Daoy (cell line): ENCODE measurements at places on chromosomes 6 and 20. TPM values are rescaled to one million over a fixed set of nuclear protein-coding genes. Genes with fewer than 3 reads are reported as not detected.

- no peak for DNase-seq
Observed at GRCh38 chr6:100719883-100720682, 161.0 kb downstream of the ASCC3 start.

- DNase-seq = no peak
Observed at GRCh38 chr6:110693296-110693695, 122.0 kb downstream of the CDK19 start.

GRCh38 chr6:56532766-56533551 lies 109.7 kb downstream of the DST start:
- DNase-seq = no peak

GRCh38 chr6:155272353-155273232 lies 8.8 kb downstream of the CLDN20 start:
- no peak for DNase-seq

GRCh38 chr6:117740605-117741004 lies 65.3 kb downstream of the NUS1 start:
- no peak for DNase-seq

GRCh38 chr6:106185615-106186014 lies 99.5 kb downstream of the PRDM1 start:
- no peak for DNase-seq

GRCh38 chr20:58308680-58309527 lies 611 bp upstream of the RAB22A start:
- peak; percentile 56 for DNase-seq

DNA sequence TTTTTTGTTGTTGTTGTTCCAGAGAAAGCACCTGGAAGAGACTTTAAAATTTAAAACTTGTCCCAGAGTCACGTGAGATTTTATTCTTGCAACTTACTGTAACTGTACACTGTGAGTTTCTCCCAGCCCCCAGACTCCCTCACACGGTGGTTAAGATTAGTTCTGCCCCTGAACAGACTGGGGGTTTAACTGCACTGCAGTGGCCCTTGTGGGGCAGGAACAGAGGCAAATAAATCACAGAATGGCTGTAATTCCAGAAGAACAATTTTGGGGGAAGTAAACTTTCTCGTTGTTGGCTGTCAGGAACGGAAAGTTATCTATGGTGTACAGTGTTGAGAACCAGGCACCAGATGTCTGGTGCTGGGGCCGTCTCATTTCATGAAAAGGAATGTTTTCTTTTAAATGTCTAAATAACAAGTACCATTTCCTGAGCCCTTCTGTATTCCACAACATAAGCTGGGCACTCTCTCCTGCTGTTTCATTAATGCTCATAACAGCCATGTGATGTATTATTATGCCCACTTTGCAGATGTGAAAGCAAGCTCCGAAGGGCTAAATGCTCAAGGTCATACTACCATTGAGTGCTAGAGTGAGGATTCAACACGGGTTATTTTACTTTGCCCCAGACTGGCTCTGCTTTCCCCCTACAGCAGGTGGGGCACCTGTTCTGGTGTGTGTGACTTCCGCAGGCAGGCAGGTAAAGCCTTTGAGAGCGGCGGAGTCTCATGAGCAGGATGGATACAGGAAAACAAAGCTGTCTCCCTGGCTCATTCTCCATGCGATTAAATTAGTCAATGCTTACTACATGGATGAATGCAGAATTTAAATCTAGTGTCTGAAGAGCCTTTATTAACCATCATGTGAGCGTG lies 30.5 kb downstream of the CNKSR3 start:
- DNase-seq = peak; percentile 41

- no peak for DNase-seq
Observed at GRCh38 chr6:160396292-160396691, 48.1 kb downstream of the SLC22A3 start.

- DNase-seq = no peak
Observed at GRCh38 chr6:3623451-3624249, 127.9 kb downstream of the PXDC1 start.

DNA sequence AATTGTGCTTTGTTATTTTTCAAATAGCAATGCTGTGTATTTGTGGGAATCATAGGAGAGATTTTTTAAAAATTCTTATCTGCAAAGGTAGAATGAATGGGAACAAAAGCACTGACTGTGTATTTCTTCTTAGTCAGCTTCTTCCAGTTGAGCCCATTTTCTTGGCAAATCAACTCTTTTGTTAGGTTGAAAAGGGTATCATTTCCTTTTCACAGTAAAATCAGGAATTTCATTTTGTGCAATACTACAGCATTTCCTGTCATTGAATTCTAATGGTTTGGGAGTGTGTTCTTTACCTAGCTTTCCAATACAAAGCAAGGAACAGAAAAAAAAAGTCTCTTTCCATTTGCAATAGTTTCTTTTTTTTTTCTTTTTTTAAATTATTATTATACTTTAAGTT lies 19.0 kb upstream of the EXOC2 start:
- no peak for DNase-seq

DNA sequence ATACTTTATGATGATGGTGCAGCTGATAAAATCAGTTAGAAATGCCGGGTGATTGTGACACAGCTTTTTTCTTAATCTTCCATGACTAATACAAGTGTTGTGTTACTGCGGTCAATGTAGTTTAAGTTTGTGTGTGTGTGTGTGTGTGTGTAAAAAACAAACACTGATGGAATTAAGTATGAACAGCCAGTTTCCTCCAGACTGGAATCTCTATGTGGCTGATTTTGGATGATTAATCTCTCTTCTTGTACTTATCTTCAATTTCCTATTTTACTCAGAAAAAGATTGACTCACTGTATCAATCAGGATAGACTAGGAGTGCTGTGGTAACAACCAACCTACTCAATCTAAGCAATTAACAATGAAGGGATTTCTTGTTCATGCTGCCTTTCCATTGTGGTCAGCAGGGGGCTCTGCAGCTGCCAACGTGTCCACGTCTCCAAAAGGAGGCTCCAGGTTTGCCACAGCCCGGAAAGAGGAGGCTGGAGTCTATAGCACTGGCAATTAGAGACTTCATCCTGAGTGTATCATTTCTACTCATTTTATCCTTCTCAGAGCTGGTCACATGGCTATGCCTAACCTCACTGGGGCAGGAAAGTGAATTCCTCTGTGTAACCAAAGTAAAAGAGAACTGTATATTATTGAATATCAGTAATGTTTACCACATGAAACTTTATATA lies 107.7 kb downstream of the CD109 start:
- DNase-seq = peak; percentile 80

- DNase-seq = no peak
Observed at GRCh38 chr6:153994004-153994403, 45.0 kb upstream of the OPRM1 start.

DNA sequence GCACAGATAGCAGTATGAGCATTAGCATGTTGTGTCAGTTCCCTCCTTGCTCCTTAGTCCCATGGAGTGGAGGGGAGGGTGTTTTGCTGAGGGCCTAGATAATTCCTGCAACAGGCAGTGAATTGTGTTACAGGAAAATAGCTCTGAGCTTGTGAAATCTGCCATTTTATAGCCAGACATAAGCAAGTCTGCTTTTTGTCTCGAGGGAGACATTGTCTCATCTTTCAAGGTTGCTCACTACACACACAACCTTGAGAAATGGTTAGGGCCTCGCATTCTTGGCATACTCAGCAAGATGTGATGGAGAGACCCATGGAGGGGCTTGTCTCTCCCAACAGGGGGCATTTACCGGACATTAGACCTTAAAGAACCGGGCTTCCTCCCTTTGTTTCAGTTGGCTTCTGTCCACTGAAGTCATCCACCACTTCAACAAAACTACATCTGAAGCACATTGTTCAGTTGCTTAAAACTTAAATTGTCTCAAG lies 108.0 kb upstream of the FOXO3 start:
- DNase-seq = peak; percentile 35

GRCh38 chr6:167095888-167096287 lies 27.0 kb upstream of the CCR6 start:
- DNase-seq = no peak

DNA sequence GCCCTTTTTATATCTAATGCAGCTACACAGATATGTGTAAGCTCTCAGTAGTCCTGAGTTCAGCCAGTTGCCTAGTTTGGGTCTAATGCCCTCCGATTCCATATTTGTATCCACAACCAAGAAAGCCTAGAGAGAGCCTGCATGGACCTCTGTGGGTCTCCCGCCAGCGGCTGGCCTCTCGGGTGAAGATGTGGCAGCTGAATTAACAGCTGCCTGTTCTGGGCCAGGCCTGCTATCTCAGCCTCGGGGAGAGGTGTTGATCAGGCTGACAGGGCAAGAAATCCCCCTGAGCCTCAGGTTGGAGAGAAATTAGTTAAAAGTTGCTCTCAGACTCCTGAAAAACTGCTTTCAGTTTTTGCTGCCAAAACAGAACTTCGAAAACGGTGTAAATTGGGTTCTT lies 19.8 kb downstream of the PTK7 start:
- DNase-seq = no peak

- peak; percentile 95 for DNase-seq
Observed at GRCh38 chr6:27605401-27606342, 132.8 kb upstream of the ZNF184 start.

DNA sequence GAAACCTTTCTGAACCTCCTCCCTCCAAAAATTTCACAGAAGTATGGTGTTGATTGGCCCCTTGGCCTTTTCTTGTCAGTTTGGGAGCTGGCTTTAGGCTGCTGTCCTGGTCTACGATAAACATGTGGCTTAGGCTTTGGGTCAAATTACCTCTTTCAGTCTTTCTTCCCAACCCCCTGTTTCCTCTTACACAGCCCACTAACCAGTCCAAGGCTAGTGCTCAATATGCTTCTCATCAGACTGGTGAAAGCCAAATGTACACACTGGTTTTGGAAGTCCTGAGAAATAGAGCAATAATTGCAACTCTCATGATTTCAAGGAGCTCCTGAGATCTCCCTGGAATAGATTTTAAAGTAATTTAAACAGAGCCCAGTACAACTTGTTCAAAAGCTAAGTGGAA lies 933.7 kb upstream of the GJE1 start:
- DNase-seq = no peak

DNA sequence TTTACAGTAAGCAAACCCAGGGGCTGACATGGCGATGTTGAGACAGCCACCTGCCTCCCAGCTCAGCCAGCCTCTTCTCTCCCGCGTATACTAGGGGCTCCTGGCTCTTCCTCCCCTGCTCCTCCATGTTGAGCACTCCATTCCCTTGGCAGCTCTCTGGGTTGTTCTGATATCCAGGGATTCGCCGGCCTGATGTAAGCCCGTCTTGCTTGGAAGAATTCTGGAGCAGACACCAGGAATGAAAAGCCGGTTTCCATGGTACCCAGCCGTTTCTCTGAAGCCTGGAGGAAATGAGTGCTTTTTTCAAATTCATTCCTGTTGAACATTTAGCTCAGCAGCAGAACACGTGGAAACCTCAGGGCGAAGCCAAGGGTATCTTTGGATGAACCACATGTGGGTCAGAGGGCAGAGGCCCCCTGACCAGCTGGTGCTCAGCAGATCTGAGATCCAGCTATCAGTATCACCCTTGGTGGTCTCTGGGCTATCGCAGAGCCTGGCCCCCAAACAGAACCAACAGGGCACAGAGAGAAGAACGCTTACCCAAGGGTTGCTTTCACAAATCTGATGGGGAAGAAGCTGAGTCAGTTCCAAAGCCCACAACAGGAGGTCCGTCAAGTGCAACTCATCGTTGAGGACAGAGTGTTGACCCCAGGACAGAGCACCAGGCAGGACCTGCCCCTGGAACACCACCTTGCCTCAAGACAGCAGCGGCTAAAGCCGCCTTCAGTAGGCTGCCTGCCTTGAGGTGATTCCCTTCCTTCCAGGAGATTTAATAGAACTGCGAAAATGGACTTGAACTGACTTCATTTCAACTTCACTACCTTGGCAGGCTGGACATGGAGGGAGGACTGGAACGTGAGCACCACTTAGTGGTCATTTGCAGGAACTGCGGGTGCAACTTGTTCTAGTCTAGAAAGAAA lies 96.1 kb upstream of the RIN2 start:
- peak; percentile 71 for DNase-seq

DNA sequence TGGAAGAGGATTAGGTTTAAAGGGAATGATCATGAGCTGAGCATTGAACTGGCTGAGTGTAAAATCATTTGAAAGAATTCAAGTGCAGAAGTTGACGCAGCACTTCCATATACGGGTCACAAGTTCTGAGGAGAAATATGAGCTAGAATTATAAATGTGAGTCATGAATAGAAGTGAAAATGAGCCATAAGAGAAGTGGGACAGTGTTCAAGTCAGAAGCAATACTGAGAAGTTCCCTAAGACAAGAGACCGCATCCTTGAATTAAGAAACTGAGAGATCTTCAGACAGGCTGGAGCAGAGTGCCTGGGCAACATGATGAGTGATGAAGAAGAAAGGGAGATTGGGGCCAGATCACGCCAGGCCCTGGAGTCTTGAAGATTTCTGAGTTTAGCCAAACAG lies 209.7 kb downstream of the TBX18 start:
- DNase-seq = no peak

DNA sequence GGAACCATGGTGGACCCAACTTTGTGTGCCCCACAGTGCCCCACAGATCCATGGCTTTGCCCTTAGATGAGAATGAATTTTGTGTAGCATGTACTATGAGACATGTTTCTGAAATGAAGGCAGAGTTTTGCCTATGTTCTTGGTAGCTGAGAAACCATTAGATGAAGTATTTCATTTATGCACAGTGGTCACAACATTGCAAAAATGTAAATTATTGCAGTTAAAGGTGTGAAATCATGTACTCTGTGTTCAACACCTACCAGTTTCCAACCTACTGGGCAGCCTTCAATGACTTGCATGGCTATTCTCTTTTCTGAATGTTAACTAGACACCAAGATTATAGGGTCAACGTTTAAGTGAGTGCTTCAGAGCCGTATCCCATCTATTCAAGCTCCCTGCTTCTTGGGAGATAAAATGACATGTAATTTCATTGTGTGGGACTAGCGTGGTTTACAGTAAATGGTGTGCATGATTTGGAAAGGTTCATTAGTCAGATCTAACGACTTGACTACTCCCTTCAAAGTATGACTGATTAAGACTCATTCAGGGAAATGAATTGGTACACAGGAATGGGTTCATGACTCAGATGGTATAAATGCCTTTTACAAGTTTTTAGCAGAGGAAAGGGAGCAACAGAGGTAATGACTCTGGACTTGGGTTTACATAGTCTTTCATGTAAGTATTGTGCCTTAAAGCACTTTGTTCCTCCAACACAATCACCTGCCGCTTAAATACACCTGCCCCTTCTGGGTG lies 106.1 kb upstream of the AKIRIN2 start:
- DNase-seq = peak; percentile 56

GRCh38 chr20:53083411-53083810 lies 111.3 kb downstream of the TSHZ2 start:
- DNase-seq = no peak

- peak; percentile 82 for DNase-seq
Observed at GRCh38 chr6:116370760-116371119, at the start of gene DSE. Gene DSE (plus strand): TSS chr6:116370947. CDS start chr6:116399251, 28,304 bp downstream.

GRCh38 chr6:21005816-21006570 lies 471.7 kb downstream of the CDKAL1 start:
- DNase-seq = peak; percentile 92

Gene C6orf52
- total RNA-seq = 2.7 and 13.0 TPM in 2 replicates

Gene ALDH8A1
- not detected in 2 replicates for total RNA-seq

Gene CRIP3
- total RNA-seq = 0.34 TPM in 1 of 2 replicates, not detected in the other

Gene TTK
- total RNA-seq = 153 and 180 TPM in 2 replicates

Gene FILIP1
- total RNA-seq = 0.40 TPM in 1 of 2 replicates, not detected in the other

Gene GINS1
- total RNA-seq = 37.1 and 37.9 TPM in 2 replicates

Gene HLA-DMB
- total RNA-seq = 0.23 and 3.2 TPM in 2 replicates
